Lung microvascular endothelial cell (primary cell): ENCODE measurements at places on chromosomes 2 and 18.

GRCh38 chr2:110984694-110985490, 135.8 kb upstream of the BCL2L11 start:
- DNase-seq = no peak

DNA sequence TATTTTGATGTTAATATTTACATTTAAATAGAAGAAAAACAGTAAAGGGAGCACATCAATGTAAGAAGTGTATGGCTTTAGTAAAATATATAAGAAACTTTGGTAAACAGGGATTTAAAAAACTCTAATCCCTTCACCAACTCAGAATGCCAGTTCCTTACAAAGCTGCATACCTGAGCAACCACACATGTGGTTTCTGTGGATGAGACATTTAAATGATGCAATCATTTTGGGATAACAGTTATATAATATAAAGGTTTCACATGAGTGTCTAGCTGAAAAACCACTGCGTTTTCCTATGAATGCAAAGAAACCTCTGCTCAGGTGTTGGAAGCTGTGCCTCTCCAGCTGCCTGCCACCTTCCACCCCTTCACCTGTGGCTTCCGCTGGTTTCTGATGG, 209.1 kb upstream of the REV1 start:
- DNase-seq = no peak

GRCh38 chr2:226247289-226248275, 552.0 kb downstream of the IRS1 start:
- peak; percentile 56 for DNase-seq

DNA sequence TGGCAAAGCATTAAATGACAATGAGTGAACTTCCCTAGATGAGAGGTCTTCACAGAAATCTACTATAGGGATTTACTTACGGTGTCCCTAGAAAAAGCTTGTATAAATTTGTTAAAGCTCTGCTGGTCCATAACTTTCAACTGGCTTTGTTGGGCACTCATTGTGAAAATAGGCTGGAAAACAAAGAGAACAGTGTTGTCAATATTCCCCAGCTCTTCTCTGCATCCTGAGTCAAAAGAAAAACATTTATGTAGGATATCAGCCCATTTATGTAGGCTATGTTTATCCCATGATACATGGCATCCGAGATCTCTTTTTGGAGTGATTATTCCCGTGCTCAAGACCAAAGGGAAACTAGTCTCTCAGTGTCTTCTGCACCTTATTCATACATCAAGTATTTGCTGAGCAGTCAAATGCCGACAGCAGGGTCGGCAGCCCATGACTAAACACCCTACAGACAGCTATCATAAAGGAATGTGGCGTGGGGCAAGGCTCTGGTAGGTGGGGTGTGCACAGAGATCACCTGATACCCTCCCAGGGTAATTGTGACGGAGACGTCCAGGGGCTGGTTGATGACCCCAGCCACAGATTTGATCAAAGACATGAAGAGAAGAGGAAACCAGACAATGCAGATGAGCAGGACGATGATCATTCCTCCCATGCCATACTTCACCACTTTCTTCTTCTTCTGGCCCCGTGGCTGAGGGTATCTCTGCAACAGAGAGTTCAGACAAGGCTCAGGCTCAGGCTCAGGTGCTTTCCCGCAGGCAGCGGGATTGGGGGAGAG, 155.9 kb downstream of the NAPG start:
- DNase-seq = peak; percentile 57

DNA sequence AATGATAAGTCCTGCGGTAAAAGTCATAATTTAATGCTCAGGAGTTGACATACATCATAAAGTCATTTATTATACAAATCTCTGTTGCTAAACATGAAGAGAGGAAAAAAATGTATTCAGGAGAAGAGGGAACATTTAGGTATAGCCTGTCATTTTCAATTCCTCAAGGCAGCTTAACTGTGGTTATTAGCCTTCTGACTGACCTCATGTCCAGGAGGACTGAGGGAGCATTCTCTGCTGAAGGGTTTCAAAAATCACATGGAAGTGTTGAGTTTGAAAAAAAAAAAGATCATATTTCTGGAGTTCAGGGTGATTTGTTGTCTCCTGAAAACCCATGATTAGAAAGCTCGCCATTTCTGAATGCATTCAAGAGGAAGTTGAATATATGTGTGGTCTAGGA, 1371.1 kb upstream of the LRRTM1 start:
- no peak for DNase-seq

DNA sequence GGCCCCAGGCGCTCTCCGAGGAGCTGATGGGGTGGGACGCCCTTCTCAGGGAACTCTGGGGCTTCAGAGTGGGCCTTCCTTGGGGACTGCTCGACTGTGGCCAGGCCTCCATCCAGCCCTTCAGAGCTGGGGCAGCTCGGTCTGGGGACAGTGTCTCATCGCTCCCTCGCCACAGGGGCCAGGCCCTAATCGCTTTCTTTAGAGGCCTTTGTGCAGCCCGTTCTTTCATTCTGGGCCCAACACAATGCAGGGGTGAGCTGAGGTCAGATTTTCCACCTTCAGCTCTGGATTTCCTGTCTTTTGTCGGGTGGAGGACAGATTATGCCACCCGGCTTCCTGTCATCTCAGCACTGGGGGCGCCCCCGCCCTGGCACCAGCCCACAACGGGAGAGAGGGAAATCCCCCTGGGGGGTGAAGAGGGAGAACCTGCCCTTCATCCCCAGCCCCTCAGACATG, 25.2 kb downstream of the MYCN start:
- no peak for DNase-seq

DNA sequence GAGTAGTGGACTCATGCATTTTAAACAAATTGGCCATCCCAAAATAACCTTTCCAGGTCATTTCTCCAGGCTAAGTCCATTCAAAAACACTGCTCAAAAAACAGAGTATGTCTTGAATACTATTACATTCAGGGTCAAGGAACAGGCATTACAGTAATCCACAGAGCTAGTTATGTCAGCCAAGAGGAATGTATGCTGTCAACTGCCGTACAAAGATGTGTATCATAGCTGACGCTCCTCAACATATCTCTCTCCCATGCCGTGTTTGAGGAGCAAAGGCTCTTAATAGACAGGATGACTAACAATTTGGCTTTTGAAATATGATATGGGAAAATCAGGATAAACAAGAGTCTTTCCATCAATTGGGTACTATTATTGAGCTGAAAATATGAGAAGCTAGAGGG, 68.8 kb upstream of the KCTD1 start:
- peak; percentile 22 for DNase-seq

- DNase-seq = no peak
These were observed 62.5 kb downstream of the GPR39 start for GRCh38 chr2:132479155-132479554.

DNA sequence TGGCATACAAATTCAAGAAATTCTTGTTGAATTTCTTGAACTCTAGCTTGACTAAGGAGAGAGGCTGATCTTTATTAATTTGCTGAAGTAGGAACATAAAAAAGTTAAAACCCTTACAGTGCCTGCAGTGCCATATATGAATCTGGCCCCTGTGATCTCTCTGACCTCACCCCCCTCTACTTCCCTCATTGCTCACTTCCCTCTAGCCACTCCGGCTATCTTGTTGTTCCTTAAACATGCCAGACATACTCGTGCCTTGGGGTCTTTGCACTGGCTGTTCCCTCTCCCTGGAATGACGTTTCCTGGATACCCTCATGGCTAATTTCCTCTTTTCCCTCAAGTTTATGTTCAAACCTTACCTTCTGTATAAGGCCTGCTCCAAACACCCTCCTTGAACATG, 246.3 kb upstream of the SIX2 start:
- no peak for DNase-seq
